GOT3 (cell line): ENCODE measurements at places on chromosomes 13 and 19.

GRCh38 chr19:2982983-2983350 lies 5.6 kb downstream of the TLE6 start:
- no peak for DNase-seq

DNA sequence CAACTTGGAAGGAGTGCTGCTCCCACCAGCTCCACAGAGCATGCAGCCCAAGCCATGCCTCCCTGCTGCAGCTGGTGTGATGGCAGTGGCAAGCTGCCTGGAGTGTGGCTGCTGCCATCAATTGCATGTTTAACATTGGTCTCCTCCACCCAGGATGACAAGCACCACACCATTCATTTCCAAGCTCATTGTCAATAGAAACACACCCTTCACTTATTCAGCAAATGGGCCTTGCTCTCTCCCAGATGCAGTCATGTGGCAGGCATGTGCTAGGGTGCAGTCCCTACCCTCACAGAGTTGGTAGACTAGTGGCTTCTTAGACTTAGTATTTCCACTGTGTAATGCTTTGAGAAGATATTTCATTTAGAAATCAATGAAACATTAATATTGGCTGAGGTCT lies 70.8 kb upstream of the FGF14 start:
- no peak for DNase-seq

DNA sequence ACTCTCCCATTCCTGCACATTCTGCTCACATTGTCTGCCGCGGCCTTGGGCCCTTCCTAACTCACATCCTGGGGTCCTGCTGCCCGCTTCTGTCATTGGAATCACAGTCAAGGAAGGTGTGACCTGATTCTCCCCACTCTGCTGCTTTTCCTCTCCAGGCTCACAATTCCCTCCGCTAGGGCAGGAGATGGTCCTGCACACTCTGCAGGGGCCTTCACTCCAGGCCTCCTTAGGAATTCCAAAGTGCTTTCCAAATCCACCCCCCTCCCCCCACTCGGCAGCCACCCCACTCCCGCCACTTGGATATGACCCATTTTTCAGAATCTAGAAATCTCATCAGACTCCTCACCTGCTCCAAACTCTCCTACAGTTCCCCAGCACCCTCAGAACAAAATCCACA lies 3.1 kb upstream of the SLC5A5 start:
- DNase-seq = no peak

- DNase-seq = peak; percentile 55
Observed at GRCh38 chr19:11089254-11090013, at the start of gene LDLR. LDLR (plus strand) TSS chr19:11089463; CDS start chr19:11089549, 86 bp downstream.

DNA sequence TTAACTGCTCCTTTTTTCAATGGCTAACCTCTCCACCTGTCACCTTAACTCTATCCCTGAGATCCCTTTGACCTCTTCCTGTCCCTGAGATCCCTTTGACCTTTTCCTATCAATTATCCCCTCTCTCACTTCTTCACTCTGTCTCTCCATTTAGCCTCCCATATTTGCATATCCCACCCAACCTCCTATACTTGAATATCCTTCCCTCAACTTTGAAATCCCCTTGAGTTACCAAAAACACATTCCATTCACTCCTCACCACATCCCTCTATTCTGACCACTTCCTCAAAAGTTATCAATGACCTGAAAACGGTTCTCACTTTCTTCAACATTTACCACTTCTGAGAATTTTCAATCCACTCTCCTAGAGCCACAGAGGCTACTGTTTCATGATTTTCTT lies 3.0 kb downstream of the MYCBP2 start:
- no peak for DNase-seq

DNA sequence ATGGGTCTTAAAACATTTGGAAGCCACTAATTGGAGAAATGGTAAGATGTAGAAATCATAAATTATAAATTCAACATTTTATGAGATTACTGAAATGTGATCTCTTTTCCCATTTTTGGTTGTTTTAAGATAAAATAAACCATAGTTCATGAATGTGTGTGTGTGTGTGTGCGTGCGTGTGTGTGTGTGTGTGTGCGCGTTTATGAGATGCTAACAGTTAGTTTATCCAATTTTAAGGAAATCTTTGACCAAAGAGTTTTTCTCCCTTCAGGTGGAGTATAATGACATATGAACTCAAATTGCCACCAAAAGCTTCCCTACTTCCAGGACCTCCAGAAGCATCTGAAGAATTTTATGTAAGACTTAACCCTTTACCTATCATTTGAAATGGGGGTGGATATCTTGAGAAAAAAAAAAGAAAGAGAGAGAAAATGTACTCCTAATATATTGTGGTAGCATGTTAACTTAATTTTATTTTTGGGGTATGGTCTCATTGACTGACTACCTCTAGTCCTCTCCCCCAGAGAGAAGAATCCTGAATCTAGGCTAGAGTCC lies 98.1 kb upstream of the AKAP11 start:
- no peak for DNase-seq

DNA sequence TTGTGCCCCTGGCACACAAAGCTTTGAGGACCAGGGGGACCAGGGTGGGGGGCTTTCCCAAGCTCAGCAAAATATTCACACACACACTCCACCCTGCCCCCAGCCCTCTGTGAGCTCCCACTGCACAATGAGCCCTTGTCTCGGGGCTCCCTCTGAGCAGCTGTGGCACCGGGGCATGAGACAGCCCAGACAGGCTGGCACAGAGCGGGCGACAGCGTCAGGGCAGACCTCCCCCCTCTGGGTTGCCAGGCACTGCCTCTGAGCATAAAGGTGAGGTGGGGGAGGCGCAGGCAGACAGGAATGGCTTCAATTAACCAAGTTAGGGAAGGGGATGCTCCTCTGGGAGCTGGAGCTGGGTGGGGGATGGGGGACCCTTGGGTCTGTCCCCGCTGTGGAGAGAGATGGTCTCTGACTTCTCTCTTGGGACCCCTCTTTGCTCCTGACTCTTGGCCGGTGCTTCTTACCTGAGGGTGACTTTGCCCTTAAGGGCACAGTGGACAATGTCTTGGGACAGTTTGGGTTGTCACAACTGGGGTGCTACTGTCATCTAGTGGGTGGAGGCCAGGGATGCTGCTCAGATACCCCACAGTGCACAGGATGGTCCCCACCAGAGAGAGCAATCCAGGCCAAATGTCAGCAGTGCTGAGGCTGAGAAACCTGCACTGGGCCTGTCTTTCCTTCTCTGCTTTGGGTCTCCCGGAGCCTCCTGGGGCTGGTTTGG lies 30.3 kb downstream of the LYL1 start:
- DNase-seq = no peak

DNA sequence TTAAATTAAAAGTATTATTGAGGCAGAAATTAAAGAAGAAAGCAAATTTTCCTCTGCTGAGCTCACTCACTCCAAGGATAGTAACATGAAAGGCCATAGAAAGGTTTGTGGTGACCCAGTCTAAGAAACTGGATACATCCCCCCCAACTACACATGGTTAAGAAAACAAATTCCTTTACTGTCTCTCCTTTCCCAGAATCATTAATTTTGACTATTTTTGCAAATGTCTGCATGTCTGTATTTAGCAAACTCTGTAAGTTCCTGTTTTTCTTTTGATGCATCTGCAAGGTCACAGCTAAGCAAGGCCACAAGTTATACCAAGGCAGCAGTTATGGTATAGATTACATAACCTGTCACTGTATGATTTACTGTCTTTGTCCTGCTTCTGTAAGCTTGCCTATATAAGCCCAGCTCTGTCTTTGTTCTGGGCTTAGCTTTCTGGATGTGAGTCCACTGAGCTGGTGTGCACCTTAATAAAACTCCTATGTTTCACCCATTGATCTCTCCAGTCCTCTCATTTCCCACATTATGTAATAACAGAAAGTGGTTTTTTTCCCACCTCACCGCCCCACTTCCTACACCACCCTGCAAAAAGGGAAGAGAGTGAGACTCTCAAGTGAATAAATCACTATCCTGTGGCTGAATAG lies 8.5 kb upstream of the ZNF83 start:
- no peak for DNase-seq

- DNase-seq = no peak
Observed at GRCh38 chr19:49853852-49854377, 3.0 kb downstream of the PTOV1 start.

DNA sequence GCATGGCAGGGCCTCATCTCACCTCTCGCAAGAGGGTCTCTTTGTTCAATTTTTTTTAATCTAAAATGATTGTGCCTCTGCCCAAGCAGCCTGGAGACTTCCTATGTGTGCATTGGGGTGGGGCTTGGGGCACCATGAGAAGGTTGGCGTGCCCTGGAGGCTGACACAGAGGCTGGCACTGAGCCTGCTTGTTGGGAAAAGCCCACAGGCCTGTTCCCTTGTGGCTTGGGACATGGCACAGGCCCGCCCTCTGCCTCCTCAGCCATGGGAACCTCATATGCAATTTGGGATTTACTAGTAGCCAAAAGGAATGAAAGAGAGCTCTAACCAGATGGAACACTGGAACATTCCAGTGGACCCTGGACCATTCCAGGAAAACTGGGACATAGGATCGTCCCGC lies 8.0 kb downstream of the FXYD3 start:
- DNase-seq = peak; percentile 55

- no peak for DNase-seq
Observed at GRCh38 chr19:11027381-11027780, 61.9 kb upstream of the LDLR start.

DNA sequence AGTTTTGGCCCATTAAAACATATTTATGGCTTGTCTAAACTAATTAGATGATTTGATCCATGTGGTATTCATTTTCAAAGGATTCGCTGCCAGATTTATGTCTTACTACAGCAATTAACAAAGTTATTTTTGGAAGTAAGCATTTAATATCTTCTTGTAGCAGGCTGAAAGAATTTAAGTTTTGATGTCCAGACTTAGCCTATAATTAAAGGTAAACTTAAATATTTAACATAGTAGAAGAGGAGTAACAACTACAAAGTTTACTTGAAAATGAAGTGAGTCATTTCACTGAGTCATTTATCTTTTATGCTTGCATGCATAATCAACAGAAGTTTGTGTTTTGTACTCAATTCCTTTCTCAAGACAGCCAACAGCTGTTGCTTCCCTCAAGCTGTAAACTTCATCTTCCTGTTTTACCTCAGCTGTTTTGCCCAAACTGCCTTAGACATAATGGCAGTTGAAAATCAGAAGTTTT lies 58.1 kb downstream of the EDNRB start:
- no peak for DNase-seq

DNA sequence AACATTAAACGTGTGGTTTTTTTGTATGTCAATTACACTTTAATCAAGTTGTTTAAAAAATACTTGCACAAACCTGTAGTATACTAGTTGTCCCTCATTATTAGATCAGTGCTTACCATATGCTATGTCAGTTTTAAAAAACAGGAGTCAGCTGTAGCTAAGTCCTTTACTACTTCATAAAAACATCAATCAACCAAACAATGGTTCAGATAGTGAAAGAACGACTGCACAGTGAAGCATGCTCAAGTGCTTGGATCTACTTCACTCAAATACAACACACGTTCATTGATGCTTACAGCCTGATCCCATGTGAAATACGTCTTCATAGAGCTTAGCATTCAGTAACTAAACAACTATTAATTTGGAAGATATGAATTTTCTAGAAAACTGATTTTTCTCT lies 225.0 kb downstream of the FGF14 start:
- DNase-seq = no peak

- DNase-seq = no peak
Observed at GRCh38 chr19:46728208-46728607, 11.3 kb upstream of the PRKD2 start.

DNA sequence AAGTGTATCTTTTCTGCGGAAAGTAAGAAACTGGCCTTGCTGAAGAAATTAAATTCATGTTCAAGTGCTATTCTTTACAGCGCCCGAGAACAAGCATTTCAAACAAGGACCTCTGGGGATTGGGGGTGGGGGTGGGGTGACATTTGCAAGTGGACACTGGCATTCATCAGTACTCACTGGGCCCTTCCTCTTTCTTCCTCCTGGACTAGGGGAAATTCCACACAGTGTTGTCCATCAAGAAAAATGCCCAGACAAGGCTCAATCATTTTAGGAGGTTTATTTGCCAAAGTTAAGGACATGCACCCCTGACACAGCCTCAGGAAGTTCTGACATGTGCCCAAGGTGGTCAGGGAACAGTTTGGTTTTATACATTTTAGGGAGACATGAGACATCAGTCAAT lies 22.9 kb upstream of the OR10H1 start:
- DNase-seq = no peak

DNA sequence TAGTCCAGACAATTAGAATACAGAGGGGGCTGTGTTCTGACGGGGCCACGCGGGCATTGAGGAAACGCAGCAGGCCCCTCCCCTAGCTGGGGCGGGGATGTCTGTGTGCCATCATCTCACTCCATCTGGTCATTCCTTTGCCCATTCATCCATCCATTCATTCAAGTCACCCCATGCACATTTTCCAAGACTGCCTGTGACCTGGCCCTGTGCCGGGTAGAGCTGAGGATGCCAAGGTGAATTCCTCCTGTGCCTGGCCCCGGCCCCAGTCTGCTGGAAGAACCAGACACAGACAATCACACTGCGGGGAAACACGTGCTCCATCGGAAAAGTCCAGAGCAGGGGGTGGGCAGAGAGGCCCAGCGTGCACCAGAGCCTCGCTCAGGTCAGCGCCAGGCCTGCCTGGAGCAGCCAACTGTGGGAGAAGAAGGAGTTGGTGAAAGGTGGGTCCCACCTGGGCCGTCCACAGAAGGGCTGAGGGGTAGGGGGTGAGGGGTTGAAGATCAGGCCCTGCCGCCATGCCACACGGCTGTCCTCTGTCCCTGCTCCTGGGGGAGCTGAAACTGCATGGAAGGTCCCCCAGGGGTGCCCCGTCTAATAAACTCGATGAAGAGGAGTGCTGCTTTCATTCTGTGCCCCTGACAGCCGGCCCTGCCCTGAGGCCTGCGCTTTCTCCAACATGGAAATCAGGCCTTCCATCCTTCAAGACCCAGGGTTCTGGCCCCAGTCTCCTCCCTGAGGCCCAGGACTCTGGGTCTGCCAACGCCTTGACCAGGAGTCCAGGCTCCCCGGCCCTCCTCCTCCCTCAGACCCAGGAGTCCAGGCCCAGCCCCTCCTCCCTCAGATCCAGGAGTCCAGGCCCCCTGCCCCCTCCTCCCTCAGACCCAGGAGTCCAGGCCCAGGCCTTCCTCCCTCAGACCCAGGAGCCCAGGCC lies 1.6 kb upstream of the CACNG6 start:
- no peak for DNase-seq

GRCh38 chr19:17153996-17154395 lies 61.2 kb upstream of the USE1 start:
- no peak for DNase-seq

GRCh38 chr13:43895940-43896339 lies 16.2 kb downstream of the LACC1 start:
- DNase-seq = no peak

DNA sequence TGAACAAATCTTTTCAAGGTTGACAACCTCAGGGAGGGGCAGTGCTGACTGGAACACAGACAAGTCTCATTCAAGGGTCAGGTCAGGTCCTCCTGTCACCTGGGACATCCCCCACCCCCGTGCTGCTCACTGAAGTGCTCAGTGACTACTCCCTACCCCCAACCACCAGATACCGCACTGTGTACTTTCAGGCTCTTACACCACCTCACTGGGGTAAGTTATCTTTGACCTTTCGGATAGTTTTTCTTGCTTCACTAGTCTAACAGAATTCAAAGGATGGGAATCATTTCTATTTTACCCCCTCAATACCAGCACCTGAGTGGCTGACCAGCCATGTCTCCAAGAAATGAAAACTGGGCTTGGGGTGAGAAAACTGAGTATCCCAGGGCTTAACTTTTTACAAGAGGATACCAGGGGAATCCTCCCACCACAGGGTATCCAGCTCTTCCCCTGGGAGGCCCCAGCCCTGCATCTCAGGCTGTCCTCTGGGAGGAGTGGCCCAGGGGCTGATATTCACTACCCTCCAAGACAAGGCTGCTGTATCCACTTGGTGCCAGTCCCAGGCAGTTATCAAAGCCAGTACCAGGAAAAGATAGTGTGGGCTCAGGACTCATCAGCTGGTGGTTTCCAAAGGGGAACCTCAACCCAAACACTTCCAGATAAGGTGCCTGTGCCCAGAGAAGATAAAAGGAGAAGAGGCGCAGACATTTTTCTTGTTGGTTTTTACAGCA lies 2.1 kb downstream of the ZNF563 start:
- DNase-seq = no peak
